Urinary bladder (tissue), 4 donors: ENCODE measurements at places on chromosomes 16 and 17. TPM values are rescaled to one million over a fixed set of nuclear protein-coding genes. Genes with fewer than 3 reads are reported as not detected.

The TNFRSF17 gene
- polyA plus RNA-seq: not detected

The ZG16B gene
- polyA plus RNA-seq: 5.1 TPM

The SDR42E1 gene
- polyA plus RNA-seq: 1.3 TPM

The MAPT gene
- 21.1 TPM for polyA plus RNA-seq

The RFFL gene
- polyA plus RNA-seq: 17.9 TPM

The LRRC59 gene
- polyA plus RNA-seq: 48.3 TPM

The ST6GALNAC1 gene
- 4.2 TPM for polyA plus RNA-seq

The KRTAP17-1 gene
- polyA plus RNA-seq: not detected

The SPATA32 gene
- polyA plus RNA-seq: not detected

The DDX42 gene
- polyA plus RNA-seq: 67.3 TPM

The CCDC154 gene
- 0.86 TPM for polyA plus RNA-seq

The ADAP2 gene
- polyA plus RNA-seq: 6.7 TPM

The ACSM2A gene
- polyA plus RNA-seq: 0.33 TPM
